ENCODE measurements at places on chromosomes 11 and 22.

GRCh38 chr22:26431261-26431995 is 2.4 kb downstream of the ASPHD2 start:
- no peak for DNase-seq

DNA sequence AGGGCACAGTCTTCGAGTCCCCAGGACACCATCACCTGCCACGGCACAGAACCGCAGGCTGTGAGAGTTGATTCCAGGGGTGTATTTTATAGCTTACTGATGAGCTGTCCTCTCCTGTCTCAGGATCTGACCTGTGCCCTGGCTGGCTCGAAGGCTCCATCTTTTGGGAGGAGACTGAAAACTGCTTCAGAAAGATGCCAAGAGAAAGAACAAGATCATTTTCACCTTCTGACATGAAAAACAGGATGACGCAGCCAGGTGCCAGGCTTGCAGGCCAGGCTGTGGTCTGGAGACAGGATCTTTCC is 2.2 kb downstream of the MRGPRD start:
- no peak for DNase-seq

- DNase-seq, result no peak
These were observed 325.4 kb upstream of the CCDC90B start for GRCh38 chr11:83611600-83611999.

DNA sequence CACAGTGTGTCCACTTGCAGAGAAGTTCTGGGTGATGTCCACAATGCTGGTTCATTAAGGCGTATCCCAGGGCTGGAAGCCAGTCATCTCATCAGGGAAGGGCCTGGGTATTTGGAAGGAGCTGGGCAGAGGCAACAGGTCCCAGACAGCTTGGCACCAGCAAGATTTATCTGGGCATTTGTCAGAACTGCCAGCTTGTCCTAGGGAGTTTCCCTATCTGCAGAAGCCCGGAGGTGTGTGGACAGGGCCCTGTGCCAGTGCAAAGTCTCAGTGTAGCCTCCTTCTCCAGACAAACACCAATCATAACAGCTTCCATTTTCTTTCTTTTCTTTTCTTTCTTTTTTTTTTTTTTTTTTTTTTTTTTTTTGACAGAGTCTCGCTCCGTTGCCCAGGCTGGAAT is 125.3 kb upstream of the TIMP3 start:
- DNase-seq, result no peak

Data from left kidney (tissue), 8 donors.